ENCODE measurements at places on chromosomes 5 and 9.

DNA sequence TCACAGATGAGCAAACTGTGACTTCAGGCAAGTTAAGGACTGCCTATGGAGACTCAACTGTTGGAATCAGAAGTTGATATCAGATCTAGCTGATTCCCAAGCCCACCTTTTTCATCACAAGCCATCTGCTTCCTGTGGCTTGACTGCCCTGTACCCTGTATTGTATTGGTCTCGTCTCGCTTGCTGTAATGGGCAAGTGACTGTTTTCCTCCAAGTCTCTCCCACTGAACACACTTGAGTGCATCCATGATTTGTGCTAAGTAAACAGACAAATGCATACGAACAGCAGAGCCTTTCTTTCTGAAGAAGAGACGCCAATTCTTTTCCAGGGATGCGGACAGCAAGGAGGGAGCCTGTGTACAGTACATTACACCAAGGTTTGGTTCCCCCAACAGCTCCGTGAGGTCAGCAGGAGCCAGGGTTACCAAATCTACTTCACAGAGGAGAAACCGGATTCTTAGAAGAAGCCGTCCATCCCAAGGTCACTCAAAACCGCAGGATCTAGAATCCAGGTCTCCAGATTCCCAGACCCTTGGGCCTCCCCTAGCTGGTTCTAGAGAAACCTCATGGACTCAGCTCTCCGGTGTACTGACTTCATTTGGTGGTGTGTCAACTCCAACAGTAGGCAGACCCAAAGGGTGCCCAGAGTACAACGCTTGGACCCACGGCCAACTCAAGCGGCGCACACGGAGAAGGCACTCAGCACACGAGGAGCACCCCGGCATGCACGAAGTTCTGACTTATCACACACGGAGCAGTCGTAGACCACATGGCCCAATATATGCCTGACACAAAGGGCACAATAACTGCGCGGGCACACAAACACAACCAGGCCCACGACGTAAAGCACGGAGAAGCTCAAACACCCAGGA is 1.1 kb downstream of the BAG1 start:
- no peak for DNase-seq

DNA sequence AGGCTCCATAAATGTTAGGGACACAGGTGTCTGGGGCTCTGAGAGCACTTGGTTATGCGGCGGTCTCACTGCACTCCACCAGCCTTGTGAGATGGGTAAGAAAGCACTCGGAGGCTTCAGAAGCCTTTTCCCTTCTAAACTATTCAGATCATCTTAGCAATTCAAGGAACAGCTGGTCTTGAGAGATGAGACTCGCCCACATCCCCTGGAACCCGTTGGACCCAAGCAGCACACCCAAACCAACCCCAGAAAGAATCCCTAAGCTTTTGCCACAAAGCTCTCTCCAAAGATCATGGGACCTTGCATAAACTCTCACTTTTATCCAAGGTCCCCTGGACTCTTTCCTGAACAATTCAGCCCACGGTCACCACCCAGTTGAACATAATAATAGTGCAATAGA is 90.2 kb downstream of the RAPGEF1 start:
- no peak for DNase-seq

- no peak for DNase-seq
Measured at GRCh38 chr5:378976-379742, 57.6 kb downstream of the AHRR start.

DNA sequence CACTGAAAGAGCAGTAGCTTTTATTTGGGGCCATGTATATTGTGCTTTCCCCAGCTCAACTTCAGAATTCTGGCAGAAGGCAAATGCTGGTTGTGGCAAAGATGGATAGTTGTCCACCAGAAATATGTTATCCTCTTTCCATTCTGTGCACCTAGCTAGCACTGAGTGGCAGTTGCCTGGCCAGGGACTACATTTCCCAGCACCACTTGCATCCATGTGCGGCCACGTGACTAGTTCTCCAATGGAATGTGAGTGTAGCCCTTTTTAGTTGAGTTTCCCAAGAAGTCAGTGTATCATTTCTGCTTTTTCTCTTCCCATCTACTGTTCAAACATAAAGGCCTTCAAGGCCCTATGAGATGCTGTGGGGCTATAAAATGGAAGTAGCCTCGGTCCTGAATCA is 354.0 kb upstream of the CLINT1 start:
- DNase-seq = no peak
